NCI-H510A treated with DMSO at 0.1 percent for 48 hours (cell line): ENCODE measurements at places on chromosomes 13 and 19.

DNA sequence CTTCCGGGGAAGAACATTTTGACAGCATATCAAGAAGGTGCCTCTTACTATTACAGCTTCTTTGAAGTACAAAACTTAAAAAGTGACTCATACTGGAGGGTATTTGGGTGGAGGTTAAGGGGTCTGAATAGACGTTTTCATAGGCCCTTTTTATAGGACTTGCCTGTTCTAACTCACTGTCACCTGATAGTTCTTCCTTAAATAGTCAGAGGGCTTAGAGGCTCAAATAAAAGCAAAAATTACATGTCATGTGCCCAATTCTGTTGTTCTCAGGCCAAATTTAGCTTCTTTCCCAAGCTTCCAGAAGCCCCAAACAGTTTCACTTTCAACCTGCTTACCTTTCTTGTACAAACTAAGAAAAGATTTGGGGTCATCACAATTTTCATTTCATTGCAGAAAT lies 16.1 kb upstream of the SLC46A3 start:
- DNase-seq: no peak

DNA sequence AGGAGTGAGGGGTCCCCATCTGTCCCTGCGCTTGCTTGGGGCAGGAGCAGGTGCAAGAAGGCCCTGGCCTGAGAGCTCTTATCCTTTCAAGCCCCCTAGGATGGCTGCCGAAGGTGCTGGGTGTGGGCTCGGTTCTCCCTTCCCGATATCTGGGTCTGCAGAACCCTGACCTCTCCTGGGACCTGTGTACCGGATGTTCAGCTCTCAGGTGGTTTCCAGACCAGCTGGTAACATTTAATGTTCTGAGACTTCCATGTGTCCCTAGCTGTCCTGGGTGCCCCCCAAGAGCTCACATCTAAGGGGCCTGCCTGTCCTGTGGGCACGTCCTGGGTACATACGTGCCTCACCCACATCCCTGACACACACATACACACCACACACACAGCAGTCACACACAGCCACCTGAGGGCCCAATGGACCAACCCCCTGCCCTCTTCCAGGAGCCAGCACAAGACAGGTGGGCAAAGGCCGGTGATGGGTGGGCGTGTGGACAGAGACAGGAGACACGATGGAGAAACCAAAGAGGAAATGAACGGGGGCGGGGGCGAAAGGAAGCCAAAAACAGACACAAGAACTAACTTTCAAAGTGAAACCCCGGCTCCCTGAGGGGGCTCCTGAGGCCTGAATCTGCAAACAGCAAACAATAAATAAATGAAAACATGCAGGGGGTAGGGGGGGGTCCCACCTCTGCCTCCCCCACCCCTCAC lies 124.3 kb downstream of the PTPRS start:
- DNase-seq: no peak

DNA sequence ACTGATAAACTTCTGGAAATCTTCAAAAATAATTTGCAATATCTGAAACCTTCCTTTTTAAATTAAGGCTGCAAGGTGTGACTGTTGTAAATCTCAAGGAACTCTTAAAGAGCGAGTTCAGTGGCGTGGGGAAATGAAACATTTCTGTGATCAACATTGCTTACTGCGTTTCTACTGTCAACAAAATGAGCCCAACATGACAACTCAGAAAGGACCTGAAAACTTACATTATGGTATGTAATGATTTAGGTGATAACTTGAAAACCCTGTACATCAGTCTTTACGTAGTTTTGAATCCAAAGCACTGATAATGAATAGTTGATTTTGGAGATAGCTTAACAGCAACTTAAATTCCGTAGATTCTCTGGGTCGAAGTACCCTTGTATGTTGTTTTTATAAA lies 92.8 kb downstream of the ZMYM2 start:
- DNase-seq: no peak

DNA sequence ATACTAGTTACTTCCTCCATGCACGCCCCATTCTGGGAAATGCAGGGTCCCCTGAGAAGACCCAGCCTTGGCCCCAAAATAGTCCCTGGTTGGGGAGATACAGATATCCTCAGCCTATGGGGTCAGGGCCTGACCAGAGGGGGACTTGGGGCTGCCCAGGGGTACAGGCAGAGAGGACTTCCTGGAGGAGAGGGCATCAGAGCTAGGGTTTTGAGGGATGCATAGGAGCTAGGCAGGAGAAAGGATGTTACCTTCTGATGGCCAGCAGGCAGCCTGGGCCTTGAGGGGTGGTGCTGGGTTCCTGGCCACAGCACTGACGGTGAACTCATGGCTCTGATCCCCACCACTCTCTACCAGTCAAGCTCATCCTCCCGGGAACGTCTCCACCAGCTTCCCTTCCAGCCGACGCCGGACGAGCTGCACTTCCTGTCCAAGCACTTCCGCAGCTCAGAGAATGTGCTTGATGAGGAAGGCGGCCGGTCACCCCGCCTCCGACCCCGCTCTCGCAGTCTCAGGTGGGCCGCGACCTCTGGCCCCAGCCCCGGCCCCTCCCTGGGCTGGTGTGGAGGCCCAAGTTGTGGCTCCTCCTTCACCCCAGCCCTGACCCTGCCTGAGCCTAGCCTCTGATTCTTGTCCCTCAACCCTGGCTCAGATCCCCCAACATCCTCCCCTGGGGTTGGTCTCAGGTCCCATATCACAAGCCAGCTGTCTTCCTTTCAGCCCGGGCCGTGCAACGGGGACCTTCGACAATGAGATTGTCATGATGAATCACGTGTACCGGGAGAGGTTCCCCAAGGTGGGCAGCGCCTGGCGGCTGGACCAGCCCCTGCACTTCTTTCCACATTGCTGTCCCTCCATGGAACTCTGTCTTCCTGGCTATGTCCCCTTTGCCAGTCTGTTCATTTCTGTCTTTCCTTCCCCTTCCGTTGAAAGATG lies 25.6 kb downstream of the MAST3 start:
- no peak for DNase-seq

- no peak for DNase-seq
Observed at GRCh38 chr19:932648-933552, 7.1 kb downstream of the ARID3A start.

- no peak for DNase-seq
Observed at GRCh38 chr13:20264271-20265018, 32.3 kb upstream of the GJB6 start.

GRCh38 chr13:20148501-20149183 lies 12.2 kb downstream of the GJA3 start:
- no peak for DNase-seq

DNA sequence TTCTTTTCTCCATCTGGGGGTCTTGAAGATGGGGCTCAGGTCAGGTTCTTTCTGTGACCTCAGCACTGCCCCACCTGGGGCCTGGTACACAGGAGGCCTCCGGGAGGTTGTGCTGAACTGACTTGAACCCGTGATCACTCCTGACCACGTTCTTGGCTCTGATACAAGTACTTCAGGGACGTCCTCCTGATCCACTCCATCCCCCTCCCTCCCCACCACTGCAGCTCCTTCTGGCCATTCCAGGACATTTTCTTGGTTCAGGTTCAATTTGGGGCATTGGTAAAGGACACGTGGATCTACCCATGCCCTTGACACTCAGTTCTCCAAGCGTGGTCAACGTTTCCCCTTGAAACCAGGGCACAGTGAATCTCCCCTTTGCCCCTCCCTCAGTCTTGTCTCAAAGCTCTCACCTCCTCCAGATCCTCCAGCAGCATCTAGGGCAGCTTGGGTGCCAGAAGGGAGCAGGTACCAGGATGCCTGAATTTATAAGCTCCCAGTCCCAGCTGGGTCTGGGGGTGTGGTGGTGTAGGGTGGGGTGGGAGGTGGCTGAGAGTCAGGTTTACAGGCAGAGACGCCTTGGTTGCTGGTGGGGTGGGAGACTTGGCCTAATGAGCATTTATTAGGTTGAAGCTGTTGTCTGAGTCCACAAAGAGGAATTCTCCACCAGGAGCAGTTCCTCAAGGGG lies at the start of gene KLK15:
Gene KLK15, minus strand, starts transcription at position 458 of the 685 bp plus-strand sequence. CDS start 2,082 bp downstream, outside the sequence.
- DNase-seq: no peak

GRCh38 chr13:97369261-97369893 lies 64.6 kb upstream of the RAP2A start:
- DNase-seq: peak; percentile 20
